T follicular helper cell (primary cell): ENCODE measurements at places on chromosomes 16 and 17.

- no peak for DNase-seq
These were observed 44.6 kb upstream of the ADCY9 start for GRCh38 chr16:4160658-4161430.

DNA sequence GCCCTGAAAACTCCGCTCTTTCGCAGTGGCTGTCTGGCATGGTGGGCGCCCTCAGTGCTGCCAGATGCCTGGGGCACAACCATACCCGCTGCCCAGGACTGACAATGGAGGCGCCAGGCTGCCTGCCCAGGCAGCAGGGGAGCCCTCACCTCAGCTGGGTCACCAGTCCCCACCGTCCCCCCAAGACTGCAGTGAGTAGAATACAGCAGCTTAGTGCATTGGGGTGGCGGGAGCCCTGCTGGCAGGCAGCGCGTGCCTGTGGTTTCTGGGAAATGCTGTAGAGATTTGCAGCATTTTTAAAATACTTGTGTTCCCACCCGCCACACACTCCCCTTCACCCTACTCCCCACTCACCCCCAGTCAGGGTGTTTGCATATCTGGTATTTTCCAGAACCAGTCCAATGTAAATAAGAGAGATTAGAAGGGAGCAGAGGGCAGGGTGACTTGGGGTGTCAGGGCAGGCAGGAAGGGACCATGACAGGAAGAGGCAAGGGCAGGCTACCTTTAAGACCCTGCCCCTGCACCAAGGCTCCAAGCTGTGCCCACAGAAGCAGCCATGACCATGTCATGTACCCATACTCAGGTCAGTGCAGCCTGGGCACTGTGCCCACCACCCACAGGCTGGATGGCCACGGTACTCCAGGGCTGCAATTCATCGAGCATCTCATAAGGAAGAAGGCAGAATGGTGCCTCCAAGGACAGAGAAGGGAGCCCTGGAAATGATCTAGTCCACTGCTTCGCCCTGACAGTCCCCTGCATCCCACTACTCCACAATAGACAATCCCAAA lies 21.5 kb downstream of the MYO18A start:
- no peak for DNase-seq

DNA sequence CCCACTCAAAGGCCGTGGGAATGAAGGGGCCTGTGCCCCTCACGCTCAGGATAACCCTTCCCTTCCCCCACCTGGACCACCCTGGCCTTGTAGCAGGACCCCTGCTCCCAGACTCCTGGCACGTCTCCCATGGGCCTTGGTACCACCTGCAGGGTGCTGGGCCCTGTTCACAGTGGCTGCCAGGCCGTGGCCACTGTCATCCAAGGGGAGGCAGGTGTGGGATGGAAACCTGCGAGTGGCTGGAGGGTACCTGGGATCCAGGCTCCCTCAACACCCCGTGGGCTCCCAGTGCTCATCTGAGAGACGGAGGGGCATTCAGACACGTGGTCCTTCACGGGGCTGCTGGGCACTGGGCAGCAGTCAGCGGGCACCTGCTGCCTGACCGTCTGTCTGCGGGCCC lies 75.6 kb upstream of the CIBAR2 start:
- DNase-seq = no peak

- no peak for DNase-seq
These were observed 292.0 kb downstream of the CPPED1 start for GRCh38 chr16:12511708-12512107.

DNA sequence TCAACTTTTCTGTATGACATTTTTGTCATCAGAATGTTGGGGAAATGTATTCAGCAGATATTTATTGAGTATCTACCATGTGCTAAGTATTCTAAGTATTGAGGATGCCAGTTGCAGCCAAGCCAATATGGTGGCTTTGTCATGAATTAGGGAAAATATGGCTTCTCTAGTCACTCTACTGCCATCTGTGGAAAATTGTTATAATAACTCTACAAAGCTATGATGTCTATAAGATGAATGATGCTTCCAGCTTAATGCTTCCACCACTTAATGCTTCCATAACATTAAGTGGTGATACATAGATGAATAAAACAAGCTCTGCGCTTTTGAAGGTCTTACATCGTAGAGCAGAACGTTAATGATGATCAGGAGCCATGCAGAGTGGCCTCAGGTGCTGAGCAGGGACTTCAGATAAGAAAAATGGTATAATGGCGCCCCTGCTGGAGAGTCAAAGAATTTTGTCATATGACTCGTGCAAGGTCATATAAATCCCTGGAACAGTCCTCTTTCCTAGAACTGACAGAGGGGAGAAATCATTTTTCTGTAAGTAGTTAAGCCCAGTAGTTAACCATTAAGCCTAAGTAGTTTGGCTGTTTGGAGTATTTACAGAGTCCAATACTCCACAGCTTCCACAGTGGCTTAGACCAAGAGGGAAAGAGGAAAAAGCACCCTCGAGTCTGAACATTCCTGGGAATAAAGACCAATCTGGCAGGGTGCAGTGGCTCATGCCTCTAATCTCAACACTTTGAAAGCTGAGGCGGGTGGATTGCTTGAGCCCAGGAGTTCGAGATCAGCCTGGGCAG lies 2.7 kb upstream of the TMIGD1 start:
- peak; percentile 44 for DNase-seq
